ENCODE measurements at places on chromosomes 7 and 10. TPM values are rescaled to one million over a fixed set of nuclear protein-coding genes. Genes with fewer than 3 reads are reported as not detected.

DNA sequence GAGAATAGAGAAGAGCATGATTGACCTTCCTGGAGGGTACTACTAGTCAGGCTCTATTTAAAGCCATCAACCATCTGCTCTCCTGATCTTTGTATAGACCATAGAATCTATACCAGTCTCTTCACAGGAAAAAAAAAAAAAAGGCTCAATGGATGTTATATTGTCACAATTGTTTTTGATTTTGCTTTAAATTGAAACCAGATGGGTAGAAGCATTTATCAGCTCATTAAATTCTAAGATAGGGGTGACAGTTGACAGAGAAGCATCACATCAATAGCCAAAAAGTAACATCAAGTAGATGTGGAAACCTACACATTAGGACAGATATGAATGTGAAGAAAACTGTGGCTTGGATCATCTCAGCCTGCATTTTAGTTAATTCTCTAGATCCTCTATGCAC, 558.9 kb upstream of the MBL2 start:
- no peak for DNase-seq

The ACSM6 gene
- not detected for total RNA-seq

The ASZ1 gene
- total RNA-seq, result not detected

DNA sequence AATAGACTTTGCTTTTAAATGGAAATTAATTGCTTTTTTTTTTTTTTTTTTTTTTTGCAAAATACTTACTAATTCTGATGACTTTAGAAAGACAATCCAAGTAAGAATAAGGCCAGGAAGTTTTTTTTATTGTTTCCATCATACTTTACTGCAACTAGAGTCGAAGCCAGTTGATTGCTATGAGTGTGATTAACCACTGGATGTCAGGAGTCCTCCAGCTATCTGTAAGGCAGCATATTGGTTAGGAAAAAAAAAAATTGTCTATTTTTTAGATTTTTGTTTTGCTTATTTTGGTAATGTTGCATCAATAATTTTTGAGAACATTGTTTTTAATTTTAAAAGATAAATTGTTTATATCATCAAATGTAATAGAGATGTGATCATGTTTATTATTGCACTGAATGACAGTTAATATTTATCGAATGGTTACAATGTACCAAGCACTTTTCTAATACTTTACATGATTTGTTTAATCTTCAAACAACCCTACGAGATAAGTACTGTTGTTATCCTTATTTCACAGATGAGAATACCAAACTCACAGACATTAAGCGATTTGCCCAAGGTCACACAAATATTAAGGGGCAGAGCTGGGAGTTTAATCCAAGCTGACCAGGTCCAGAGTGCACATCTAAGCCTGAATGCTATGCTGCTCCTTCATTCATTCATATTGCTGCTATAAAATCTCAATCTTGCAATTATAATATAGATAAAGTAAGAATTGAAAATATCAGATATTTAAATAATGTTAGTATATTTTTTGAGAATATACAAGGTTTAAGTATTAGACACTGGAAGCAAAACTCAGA, 19.9 kb upstream of the LMOD2 start:
- no peak for DNase-seq

The CRHR2 gene
- total RNA-seq, result 0.19 TPM

GRCh38 chr10:62733654-62734293, 70.7 kb upstream of the ADO start:
- DNase-seq, result no peak

The STEAP1B gene
- total RNA-seq, result 2.6 TPM

DNA sequence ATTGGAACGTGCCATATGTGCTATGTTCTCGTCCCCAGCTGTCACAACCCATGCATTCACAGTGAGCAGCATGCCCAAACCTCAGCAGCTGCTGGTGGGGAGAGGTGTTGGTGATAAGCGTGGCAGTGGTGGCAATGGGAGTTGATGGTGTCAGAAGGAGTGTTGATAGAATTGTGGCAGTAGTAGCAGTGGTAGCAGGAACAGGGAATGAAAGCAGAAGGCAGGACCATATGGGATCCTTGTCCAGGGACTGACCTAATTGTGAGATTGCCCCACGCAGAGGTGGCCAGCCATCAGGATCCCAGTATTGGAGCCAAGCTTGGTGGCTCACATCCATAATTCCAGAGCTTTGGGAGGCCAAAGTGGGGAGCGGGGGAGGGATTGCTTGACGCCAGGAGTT, 276.3 kb downstream of the GALNT17 start:
- no peak for DNase-seq

GRCh38 chr10:909831-910230, 21.7 kb downstream of the LARP4B start:
- no peak for DNase-seq

- DNase-seq, result no peak
These were observed 137.1 kb downstream of the KAT6B start for GRCh38 chr10:74963549-74963948.

DNA sequence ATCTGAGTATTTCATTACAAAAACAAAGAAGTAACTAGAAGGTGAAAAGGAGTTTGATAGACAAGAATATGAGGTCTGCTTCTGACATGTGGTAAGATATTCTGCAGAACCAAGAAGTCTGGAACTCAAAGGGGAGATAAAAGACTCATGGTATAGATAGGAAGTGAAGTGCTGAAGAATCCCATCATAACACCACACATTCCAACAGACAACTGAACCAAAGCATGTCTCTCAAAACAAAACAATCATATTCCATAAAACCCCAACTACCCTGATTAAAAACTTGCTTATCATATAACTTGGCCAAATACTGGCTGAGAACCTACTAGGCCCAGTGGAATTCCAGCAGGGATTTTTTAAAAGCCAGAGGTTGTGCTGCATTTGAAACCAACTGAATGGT, 178.7 kb downstream of the JAZF1 start:
- DNase-seq, result no peak

DNA sequence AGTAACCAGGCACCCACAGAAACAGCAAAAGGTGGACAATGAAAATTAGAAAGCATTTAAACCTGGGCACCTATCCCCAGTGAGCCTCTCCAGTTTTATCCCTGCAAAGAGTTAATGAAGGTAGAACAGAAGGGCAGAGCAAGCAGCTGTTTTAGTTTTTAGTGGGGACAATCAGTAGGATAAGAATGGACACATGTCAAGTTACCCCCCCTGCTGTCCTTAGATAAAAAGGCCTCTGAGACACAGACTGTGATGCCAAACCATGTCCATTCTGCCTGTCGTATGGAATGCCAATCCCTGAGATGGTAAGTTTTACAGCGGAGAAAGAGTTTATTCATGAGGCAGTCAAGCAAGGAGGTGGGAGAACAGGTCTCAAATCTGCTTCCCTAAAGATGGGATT, 162.6 kb upstream of the AGR3 start:
- DNase-seq, result no peak

DNA sequence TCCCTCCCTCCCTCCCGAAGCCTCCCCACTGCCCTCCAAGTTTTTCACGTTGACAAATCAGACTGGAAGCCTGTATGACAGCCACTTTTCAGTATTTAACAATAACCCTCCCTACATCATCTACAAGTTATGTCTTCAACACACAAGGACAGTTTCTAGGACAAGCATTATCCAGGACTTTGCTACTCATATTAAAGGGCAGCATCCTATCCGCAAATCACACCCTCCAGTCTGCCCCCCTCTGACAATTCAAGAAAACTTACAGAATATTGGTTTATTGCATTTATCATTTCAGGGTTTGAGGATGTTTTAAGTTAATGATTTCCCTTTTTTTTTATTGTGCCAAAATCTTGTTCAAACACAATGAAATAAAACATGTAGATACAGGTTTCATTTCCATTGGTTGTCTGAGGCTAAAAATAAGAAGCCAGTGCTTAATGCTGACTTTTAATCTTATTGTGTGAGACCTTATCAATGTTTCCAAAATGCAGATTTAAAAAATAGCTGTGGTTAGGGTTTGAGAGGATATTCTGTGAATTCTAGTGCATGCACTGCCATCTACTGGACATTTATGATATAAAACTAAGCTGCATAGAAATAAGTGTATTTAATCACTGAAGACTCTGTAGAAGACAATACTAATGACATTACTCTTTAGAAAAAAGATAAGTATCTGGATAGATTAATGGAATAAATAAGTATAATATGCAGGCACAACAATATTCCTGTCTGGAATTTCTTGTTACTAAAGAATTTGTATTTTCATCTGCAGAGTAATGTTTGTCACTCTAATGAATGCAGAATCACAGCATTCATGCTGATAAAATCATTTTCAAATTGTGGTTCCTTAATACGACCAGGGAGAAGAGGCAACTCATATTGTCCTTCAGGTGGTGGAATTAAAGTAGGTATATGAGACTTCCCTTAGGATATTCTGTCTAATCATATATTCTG, 64.1 kb downstream of the CAV1 start:
- DNase-seq, result no peak

DNA sequence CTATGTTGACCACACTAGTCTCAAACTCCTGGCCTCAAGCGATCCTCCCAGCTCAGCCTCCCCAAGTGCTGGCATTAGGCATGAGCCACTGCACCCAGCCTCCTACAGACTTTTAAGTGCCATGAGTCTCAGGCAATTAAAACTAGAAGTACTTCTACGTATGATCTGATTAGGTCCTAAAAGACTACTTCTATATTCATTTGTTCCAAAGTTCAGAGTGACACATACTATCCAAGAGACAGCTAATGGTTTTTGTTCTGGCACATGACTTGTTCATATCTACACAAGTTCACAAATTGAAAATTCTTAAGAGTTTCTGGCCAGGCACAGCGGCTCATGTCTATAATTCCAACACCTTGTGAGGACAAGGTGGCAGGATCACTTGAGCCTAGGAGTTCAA, 11.7 kb downstream of the ARHGAP19 start:
- DNase-seq, result no peak

DNA sequence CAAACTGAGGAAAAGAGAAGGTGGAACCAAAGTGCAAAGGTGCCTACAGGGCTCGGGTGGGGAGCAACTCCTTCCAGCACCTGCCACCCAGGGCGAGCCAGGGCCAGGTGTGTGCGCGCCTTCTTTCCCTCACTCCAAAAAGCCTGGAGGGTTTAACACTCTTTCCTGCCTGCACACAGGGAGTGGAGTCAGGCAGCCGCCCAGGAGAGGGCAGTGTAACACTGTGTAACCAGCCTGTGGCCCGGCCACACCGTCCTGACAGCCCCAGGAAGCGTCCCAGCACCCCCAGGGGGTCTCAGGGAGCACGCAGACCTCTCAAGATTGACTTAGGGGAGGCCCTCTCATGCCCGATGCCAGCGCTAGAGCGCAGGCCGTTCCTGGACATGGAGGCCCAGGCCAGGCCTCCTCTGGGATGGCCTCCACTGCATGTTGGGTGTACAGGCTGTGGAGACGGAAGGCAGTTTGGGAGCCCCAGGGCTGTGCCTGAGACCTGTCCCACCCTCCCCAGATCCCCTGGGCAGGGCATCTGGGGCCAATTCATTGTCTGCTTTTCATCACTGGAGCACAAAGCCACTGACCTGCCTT, 13.4 kb downstream of the BRI3 start:
- DNase-seq, result no peak

The AFAP1L2 gene
- 3.9 TPM for total RNA-seq

The HECTD2 gene
- 10.5 TPM for total RNA-seq

DNA sequence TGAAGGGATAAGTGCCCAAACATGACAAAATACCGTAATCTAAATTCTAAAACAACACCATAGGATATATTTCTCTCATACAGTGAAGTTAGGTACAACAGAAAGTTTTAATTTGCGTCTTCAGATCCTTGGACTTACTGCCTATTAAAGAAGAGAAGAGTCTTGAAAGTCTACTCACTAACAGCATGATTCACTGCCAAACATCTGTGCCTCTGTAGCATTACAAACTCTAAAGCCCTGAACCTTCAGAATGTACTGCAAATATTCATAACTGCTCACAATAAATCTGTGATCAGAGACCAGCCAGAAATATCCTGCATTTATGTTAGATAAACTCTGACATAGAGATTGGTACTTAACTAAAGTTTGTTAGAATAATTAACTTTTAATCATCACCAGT, 365.3 kb downstream of the PARD3 start:
- DNase-seq, result no peak

GRCh38 chr7:41886901-41887311, 184.0 kb upstream of the INHBA start:
- no peak for DNase-seq

GRCh38 chr10:131437556-131438475, 126.3 kb upstream of the TCERG1L start:
- peak; percentile 82 for DNase-seq

The TMEM196 gene
- total RNA-seq, result 2.5 TPM

- DNase-seq, result no peak
These were observed 817.6 kb downstream of the XPNPEP1 start for GRCh38 chr10:109105725-109106124.

The MUC12 gene
- 0.32 TPM for total RNA-seq

- no peak for DNase-seq
These were observed 14.5 kb downstream of the AKR1B1 start for GRCh38 chr7:134444198-134444960.

The RHOBTB1 gene
- total RNA-seq, result 22.6 TPM

The SEPTIN14 gene
- not detected for total RNA-seq

GRCh38 chr7:128847721-128848211, 14.9 kb upstream of the ATP6V1F start:
- no peak for DNase-seq

DNA sequence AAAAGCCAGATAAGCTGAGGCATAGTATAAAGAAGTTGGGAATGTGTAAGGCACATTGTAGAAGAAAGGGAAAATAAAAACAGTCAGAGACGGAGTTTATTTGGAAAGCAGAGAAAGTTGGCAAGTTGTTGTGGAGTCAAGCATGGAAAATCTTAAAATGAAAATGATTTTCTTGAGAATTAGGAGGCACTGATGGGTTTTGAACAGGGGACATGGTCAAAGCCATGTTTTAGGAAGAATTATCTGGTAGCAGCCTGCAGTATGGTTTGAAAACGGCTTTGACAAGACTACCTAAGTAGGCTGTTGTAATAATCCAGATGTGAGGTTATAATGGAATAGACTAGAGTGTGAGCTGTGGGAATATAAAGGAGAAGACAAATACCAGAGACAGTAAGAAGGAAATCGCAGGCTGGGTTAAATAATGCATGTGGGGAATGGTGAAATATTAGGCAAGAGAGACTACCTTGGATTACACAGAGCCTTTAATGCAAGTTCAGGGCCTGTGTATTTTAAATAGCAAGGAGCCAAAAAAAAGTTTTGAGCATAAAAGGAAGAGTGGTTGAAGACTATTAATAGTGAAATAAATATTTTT, 130.4 kb upstream of the MEOX2 start:
- no peak for DNase-seq

The SLIT1 gene
- 0.19 TPM for total RNA-seq

- DNase-seq, result no peak
These were observed 23.3 kb upstream of the CRHR2 start for GRCh38 chr7:30705596-30705995.
